Ecto neural progenitor cell (in vitro differentiated cells): ENCODE measurements at places on chromosomes 6 and 20.

- no peak for DNase-seq
These were observed 7.6 kb upstream of the UST start for GRCh38 chr6:148738946-148739821.

GRCh38 chr6:139882234-139882633 is 507.8 kb upstream of the CITED2 start:
- DNase-seq: no peak

GRCh38 chr6:74415056-74415455 is 719.1 kb downstream of the CD109 start:
- no peak for DNase-seq

- no peak for DNase-seq
These were observed 29.5 kb downstream of the GLP1R start for GRCh38 chr6:39077882-39078594.

- no peak for DNase-seq
These were observed 276.3 kb downstream of the ADGRB3 start for GRCh38 chr6:68911334-68911733.

DNA sequence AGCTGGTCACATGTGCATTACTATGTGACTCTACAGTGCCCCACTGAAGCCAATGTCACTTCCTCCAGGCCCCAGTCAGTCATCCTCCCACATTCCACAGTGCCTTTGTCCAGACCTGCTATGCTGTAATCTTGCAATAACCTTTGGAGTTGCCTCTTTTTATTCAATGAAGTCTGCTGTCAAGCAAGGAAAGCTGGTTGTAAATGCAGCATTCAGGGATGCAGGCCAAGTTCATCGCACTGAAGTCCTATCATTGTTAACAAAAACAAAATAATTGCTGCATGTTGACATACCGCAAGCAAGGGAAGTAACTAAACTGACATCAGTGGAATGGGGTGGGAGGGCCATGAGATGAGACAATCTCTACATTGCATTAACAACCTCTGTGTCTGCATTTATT is 131.2 kb upstream of the CDYL start:
- no peak for DNase-seq

GRCh38 chr6:29294499-29294914 is 7.0 kb upstream of the OR14J1 start:
- no peak for DNase-seq

GRCh38 chr6:109466212-109466923 is 10.8 kb upstream of the MICAL1 start:
- DNase-seq: no peak

DNA sequence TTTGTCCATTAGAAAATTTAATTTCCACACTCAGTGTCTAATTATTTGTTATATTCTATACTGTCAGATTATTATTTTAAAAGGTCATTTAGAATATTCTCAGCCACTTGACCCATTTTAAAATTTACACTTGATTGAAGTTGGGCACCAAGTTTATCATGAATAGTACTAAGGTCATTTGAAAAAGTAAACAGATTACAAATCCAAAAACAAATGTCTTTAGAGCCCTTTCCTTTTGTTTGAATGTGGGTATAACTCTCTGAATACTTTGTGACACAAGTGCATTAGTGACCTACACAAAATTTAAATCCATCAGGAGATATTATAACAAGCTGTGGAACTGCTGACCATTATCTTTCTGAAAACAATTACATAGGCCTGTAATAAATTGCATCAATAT is 11.3 kb downstream of the HIVEP2 start:
- DNase-seq: no peak

- no peak for DNase-seq
These were observed 107.4 kb downstream of the RPP40 start for GRCh38 chr6:4896401-4896800.

DNA sequence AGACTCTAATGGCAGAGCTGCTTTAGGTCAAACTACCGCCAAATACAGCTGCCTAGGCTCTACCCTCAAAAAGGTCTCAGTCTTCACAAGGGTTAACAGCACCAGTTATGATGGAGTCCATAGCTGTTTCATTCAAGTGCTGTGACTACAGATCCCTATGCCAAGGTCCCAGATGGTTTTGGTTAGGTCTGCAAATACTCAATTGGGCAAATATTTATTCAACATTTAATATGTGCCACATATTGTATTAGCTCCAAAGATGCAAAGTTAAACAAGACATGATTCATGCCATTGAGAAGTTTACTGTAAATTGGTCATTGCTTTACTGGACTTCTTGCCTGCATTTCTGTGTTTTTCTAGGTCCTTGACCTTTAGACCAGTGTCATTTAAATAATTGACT is 55.8 kb upstream of the TFAP2D start:
- DNase-seq: no peak

DNA sequence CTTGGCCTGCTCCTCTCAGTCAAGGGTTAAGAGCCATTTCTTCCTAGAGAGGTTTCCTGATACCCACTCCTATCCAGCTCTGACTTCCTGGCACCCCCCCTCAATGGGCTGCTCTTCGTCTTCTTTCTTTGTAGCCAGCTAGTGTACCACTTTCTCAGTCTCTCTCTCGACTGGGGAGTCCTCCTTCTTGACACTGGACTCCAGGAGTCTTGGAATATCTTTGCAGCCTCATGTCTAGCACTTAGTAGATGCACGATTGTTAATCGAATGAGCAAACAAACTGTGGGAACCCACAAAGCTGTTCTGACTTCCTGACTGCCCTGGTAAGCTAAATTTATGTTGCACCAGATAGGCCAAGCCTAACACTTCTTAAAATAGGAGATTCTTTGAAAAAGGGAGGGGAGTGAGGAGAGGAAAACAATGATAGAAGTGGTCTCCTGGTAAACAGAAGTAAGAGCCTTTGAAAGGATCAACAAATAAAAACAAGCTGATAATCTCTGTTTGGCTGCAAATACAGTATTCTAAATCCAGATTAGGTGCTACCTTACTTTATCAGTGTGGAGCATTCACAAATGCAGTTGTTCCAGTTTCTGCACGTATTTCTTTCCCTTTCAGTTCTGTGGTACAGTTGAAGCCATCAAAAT is 160.1 kb upstream of the CITED2 start:
- no peak for DNase-seq

DNA sequence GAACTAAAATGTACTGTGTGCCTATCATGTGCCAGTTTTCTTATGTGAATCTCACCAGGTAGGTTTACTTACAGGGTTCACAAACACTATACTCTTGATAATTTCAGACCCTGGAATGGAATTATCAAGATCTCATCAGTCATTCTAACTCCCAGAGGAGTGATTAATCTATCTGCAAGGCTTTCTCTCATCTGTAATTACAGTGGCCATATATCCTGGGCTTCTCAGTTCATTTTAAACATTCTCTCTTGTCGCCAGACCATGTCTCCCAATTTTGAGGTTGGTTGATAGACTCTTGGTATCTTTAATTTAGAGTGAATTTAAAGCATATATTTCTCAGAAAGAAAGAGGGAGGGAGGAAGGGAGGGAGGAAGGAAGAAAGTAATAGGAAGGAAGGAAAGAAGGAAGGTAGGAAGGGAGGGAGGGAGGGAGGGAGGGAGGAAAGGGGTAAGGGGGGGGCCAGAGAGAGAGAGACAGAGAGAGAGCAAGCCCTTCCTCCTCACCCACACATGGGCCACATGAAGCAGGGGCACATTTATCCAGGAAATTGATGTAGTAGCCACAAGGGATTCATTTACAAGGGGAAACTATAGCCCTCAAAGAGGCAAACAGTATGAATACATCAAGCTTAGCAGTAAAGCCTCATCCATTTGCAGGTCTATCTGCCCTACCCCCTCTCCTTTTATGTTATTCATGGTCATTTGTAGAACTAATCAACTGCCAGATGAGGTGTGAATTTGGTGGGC is 25.8 kb upstream of the NRSN1 start:
- DNase-seq: no peak

GRCh38 chr6:39835821-39836295 is 43.7 kb downstream of the DAAM2 start:
- DNase-seq: no peak

DNA sequence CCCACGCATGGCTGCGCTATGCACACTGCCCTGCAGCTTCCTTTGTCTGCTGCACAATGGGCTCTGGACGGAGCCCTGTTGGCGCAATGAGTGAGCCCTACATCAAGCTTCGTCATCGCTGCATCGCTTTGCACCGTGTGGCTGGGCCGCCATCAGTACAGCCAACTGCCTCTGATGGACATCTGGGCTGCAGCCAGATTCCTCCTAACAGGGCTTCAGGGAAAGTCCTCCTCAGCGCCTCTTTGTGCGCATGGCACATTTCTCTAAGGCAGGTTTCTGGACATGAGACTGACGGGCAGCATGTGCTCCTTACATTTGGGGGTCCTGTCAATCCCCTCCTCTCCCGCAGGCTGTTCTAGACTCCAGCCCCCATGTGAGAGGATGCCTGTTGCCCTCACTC is 29.7 kb upstream of the ANGPT4 start:
- no peak for DNase-seq
